Frontal cortex (tissue), 4 donors: ENCODE measurements at places on chromosomes 12 and 14. TPM values are rescaled to one million over a fixed set of nuclear protein-coding genes. Genes with fewer than 3 reads are reported as not detected.
A peak's percentile ranks its signal among the peaks of the same experiment; 100 is the strongest.

The CCDC38 gene
- total RNA-seq, result not detected

- DNase-seq, result no peak
Measured at GRCh38 chr14:61561657-61562276, 133.5 kb upstream of the HIF1A start.

DNA sequence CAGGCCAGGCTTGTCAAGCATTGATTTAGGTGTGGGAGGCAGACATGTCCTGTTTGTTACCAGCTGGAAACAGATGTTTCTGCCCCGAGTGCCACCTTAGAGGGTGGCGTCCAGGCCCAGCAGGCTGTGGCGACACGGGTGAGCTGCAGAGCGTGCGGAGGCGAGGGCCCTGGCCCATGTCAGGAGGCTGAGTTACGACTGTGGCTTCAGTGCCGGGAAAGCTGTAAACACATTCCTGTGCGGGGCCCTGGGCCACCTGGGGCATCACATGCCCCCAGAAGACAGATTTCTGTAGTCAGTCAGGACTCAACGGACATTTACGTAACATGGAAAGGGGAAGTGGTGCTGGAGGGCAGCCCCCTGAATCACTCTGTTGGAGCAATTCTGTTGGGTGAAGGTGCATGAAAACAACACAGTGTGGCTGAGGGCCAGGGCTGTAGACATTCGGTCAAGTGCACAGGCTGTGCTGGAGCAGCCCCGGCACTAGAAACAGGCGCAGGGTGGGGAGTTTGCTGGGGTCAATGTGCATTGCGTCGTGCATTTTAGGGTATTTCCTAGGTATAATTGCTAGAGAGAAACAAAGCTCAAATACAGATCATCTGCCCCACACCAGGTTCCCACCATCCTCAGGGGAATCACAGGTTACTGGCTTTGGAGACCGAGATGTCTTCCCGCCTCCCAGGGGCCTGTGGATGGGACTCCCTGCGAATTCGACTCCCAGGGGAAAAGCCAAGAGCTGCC lies 291.8 kb downstream of the TMEM121 start:
- DNase-seq, result no peak

GRCh38 chr12:113861708-113862312 lies 104.3 kb downstream of the RBM19 start:
- no peak for DNase-seq

GRCh38 chr12:122042910-122043309 lies 21.2 kb downstream of the BCL7A start:
- DNase-seq, result no peak

The ANO2 gene
- 4.1 TPM for total RNA-seq

DNA sequence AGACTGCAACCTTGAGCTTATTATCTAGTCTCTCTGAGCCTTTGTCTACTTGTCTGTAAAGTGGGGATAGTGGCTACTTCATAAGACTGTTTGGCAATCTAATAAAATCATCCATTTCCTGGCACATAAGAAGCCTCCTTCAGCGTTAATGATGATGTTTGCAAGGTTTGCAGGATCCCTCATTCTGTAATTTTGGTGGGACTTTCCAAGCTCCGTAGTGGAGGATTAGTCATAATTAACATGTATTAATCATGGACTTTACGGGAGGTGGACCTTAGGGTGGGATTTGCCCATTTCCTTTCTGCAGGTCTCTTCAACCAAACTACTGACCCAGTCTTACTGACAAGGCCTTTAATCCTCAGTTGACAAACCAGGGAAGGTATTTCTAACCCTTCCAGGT lies 66.2 kb downstream of the NTF3 start:
- DNase-seq, result no peak

DNA sequence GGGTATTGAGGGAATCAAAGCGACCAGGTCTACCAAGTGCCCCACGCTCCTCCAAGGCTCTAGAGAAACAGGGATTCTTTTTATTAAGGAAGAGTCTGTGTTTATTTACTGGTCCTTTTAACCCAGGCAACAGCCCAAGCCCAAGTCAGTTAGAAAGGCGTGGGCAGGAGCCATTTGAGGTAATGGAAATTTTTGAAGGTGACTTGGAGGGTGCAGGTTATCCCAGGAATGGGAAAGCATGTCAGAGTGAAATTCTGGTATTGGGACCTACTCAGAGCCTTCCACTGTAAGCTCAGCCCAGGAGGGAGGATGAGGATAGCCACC lies 2.9 kb downstream of the SLC6A12 start:
- DNase-seq, result no peak

The CLEC2A gene
- not detected for total RNA-seq

DNA sequence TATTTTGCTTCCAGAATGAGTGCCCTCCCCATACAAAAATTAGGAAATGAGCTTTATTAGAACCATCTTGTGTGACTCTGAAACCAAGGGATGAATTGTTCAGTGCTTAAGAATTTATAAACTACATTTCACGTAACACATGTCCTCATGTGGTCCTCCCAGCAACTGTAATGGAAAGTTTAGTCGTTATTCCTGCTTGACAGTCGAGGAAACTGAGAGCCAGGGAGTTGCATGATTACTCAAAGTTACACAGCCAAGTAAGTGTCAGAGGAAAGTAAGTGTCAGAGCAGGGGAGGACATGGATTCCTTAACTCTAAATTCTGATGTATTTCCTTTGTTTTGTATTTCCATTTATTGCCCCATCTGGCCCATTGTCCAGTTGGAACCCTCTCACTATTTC lies 453.9 kb downstream of the FUT8 start:
- DNase-seq, result no peak

- no peak for DNase-seq
Measured at GRCh38 chr12:32366714-32367113, 32.6 kb upstream of the FGD4 start.

The IAPP gene
- under 0.01 TPM for total RNA-seq

DNA sequence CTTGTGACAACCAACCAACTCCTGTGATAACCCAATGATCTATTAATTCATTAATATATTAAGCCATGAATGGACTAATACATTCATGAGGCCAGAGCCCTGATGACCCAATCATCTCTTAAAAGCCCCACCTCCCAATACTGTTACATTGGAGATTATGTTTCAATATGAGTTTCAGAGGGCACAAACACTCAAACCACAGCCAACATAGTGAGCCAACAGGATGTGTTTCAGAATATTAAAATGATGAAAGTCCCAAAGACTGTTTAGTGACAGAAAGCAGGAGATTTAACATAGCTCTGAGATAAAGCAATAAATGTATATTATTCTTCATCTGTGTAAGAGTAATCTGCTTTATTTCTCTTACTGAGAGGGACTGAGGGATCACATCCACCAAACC lies 71.7 kb downstream of the PTPRO start:
- no peak for DNase-seq

The HCAR1 gene
- 0.41 TPM for total RNA-seq

DNA sequence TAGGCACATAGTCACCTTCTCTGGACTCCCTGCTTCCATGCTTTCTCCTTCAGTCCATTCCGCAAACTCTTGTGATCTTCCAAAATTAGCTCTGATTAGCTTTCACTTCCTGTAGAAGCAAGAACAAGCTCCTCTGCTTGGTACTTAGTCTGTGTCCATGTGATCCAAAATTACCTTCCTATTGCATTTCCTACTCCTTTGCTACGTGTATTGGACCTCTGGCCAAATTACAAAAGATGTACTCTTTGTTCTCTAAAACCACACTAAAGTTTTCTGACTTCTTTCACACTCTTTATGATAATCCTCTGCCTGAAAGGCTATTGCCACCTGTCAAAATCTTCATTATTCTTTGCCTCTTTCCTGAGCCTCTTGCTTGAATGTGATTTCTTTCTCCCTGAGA lies 786 bp upstream of the TSFM start:
- DNase-seq, result no peak

The INSM2 gene
- total RNA-seq, result not detected

DNA sequence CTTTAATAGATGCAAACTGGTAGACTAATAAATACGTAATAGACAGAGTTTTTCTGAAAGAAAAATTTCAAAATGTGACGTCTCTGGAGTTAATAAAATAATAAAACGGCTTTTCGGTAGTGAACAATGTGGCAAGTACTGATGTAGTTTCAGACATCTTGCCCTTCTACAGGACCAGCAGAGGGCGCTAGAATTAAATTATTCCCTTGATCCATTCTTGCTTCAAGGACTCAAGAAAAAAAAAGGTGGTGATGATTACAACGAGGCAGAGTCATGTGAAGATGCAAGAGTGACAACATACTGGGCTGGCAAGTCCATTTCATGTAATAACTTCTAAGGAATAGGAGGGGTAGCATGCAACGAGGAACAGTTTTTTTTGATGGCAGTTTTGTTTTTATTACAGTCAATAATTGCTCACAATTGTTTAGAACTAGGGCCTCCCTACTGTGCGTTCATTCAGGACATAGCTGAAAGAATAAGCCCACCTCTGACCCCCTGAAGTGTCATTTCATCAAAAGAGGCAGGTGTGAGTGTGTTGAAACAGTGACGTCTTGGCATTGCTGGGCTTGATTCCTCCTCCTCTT lies 101.0 kb upstream of the GZMB start:
- DNase-seq, result peak; percentile 41

The RAB15 gene
- 24.1 TPM for total RNA-seq

- DNase-seq, result no peak
Measured at GRCh38 chr12:96248136-96248931, 54.2 kb downstream of the ELK3 start.

DNA sequence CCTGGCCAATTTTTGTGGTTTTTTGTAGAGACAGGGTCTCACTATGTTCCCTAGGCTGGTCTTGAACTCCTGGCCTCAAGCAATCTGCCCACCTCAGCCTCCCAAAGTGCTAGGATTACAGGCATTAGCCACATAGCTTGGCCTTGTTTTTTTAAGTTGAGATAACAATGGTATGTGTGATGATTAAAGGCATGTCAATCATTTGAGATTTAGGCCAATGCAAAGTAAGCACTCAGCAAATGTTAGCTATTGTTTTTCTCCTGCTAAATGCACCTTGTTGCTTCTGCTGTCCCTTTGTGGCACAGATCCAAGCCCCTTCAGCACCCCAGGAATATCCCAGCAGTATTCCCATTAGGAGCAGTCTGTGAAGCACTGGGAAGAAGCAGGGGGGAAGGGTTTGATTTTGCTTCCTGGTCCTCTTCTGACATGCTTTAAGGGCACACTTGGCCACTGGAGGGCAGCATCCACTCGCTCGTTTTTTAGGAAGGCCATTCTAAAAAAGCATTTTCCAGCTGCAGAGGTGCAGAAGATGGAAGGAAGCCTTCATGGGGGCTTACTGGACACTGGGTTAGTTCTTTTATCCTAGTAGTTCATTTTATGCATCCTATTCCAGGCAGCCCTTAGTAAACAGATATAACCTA lies 70.2 kb upstream of the ZFP36L1 start:
- no peak for DNase-seq

DNA sequence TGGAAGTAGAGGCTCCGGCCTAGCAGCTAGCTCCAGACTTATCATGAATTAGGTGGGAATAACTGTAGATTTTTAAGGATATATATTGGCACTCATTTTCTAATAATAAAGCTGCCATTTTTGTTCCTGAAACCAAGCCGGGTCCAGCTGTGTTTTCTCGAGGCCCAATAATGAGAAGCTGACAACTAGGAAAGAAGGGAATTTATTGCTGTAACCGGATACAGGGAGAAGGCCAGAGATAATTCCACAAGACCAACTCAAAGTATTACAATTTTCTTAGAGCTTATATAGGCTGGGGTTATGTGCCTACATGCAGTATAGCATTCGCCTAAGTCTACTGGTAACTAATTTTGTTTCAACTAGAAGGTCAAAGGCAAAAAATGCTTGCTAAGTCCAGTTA lies 122.3 kb upstream of the FBXO33 start:
- DNase-seq, result no peak

- DNase-seq, result no peak
Measured at GRCh38 chr14:103932791-103933490, 4.7 kb downstream of the TDRD9 start.

GRCh38 chr12:22014783-22015144 lies 31.3 kb upstream of the CMAS start:
- DNase-seq, result no peak

DNA sequence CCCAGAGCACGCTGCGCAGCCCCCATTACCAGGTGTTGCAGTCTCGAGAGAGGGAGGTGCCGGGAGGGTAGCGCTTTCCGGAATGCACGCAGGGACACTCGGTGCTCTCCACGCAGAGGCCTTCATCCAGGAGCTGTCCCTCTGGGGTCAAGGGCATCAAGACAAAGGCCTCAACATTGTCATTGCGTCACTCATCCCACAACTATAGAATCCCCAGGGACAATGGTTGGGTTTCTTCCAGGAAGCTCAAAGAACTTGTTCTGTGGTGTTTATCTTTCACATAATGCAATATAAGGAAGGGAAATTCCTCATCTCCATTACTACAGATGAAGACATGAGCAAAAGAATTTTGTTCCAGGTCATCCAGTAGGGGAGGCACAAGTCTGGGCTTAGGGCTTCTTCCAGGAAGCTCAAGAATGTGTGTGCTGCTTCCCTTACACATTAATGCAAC lies 52.1 kb downstream of the VWF start:
- no peak for DNase-seq

The RAPGEF3 gene
- total RNA-seq, result 7.7 TPM

GRCh38 chr12:118498171-118498570 lies 121.8 kb downstream of the SUDS3 start:
- no peak for DNase-seq

The CPNE6 gene
- 35.5 TPM for total RNA-seq

The DPY19L2 gene
- 36.3 TPM for total RNA-seq

GRCh38 chr14:92665661-92666110 lies 82.7 kb downstream of the LGMN start:
- no peak for DNase-seq

DNA sequence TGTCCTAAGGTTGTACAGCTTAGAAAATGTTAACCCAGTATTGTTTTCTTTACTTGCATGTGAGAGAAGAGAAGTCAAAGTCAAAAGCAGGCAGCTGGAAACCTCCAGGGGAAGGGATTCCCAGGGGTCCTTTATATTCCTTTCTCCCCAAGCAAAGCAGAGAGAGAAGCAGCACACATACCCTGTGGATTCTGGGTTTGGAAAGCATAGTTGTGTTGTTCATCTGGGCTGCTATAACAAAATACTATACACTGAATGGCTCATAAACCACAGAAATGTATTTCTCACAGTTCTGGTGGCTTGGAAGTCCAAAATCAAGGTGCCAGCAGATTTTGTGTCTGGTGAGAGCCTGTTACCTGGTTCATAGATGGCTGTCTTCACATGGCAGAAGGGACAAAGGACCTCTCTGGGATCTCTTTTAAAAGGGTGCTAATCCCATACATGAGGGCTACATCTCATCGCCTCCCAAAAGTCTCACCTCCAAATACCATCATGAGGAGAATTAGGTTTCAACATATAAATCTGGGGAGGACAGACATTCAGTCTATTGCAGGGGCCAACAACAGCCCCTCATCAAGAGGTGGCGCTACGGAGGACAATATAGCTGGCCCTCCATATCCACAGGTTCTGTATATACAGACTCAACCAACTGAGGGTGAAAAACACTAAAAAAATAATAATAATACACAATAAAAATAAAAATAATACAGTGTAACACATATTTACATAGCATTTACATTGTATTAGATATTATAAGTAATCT lies 19.3 kb upstream of the PCNX1 start:
- no peak for DNase-seq

- no peak for DNase-seq
Measured at GRCh38 chr14:72519543-72519942, 374.4 kb downstream of the DPF3 start.

GRCh38 chr12:32134101-32134888 lies 27.6 kb downstream of the BICD1 start:
- no peak for DNase-seq
